ENCODE measurements at places on chromosomes 1 and 21.

DNA sequence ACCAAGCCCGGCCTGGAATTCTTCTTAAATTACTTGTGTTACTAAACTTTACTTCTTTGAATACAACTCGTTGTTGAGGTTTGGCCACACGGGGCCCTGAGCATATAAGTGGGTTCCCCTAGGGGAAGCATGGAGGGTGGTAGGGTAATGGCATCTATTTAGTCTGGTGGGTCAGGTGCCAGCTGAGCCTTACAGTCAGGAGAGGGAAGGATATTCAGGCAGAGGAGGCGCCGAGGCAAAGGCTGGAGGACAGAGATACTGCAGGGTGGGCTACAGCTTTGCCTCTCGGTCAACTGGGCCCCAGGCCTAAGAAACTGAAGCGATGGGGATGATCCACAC, 424 bp upstream of the NECAP2 start:
- no peak for DNase-seq

- DNase-seq, result no peak
These were observed 26.8 kb downstream of the GORAB start for GRCh38 chr1:170558731-170559130.

- no peak for DNase-seq
These were observed 38.8 kb downstream of the ARID1A start for GRCh38 chr1:26734501-26735058.

GRCh38 chr1:182149411-182149965, 88.0 kb upstream of the ZNF648 start:
- DNase-seq, result peak; percentile 43

DNA sequence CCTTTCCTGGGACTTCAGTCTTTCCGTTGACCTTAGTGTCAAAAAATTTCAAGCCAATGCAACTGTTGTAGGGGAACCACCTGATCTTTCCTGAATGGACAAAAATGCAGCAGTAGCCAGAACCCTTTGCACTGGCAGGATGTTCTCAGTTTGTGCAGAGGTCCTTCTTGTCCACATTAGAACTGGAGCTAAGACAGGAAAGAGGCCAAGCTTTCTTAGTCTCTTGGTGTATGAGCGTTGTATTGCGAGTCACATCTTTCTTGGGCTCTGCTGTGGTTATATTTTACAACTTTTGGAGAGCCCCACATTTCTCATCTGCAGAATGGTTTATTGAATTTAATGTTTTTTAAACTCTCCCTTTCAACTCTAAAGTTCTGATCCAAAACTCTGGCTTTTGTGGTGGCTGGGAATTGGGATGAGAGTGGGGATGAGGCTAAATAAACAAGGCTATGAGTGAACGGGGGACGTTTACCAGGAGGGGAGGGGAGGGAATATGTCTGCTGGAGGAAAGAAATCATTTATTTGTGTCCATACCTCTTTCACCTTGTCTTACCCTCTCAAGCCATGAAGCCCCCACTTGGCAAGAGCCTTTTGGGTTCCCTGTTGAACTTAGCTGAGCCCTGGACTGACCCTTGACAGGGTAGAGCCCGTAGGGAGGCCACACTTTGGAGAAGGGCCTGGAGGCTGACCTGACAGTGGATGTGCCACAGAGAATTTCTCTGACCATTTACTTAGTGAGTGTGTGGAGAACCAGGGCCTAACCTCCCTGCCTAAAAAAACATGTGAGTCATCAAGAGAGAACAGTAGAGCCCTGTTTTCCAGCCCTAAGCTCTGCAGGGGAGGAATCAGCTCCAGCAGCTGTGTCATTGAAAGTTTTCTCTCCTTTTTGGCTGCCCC, 586 bp downstream of the CHI3L2 start:
- DNase-seq, result no peak

DNA sequence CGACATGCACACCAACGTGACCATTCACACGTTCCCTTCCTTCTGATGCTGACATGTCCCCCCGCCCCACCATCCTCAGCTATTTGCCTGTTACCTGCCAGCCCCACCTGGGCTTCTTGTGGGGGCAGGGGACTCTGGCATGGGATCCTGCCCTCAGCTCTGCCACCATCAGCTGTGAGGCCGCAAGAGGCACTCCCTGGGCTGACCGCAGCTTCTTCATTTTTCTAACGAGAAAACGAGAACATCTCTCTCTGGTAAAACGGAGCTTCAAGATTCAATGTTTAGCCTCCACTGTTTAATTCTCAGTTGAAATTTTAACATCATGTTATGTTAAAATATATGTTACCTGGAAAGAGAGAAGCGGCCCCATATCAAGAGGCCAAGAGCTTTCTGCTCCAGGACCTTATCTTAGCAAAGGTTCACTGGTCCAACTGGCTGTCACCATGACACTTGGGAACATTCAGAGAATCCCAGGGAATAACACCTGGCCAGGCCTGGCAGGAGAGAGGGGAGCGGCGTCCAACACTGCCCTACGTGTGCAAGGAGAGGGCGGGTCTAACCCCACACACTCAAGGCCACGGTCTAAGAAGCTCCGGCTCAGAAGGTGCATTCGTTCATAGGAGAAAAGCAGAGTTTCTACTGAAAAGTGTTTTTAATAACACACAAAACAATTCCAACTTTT, 51.3 kb downstream of the HLCS start:
- DNase-seq, result no peak

DNA sequence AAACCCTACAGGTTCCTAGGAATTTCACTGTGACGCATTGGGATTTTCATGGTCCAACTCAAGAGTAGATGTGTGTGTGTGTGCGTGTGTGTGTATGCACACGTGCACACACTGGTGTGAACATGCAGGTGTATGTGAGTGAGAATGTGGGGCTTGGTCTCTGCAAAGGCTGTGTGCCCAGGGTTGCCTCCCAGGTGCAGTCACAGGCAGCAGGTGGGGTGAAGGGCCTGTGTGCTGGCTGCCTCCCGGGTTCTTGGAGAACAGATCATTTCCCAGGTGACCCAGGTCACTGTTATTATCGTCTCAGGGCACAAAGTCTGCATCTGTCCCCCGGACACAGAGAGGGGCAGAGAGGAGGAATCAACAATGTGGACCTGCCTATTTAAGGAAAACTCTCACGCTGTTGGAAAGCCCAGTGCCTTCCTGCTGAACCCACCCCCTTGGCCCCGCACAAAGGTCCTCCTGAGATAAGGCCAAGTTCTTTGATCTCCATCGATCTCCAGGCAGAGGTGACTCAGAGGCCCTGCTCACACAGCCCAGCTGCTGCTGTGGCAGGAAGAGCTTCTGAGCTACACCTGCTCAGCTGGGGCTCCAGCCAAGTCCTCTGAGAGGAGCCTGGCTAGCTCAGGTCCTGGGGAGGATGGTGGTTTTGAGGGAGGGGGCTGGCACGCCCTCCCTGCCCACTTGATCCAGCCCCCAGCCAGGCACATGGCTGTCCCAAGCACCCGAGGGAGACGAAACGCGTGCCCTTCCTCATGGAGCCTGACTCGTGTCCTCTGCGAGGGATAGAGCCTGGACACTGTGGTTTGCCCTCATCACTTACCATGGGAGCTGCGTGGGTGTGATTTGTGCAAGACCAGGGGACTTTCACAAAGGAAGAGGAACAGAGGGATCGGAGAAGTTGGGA, 134.0 kb upstream of the ARHGEF16 start:
- no peak for DNase-seq

- DNase-seq, result no peak
These were observed 34.9 kb downstream of the SEC16B start for GRCh38 chr1:177934927-177935326.

- no peak for DNase-seq
These were observed 11.9 kb upstream of the PAQR6 start for GRCh38 chr1:156259805-156260204.

DNA sequence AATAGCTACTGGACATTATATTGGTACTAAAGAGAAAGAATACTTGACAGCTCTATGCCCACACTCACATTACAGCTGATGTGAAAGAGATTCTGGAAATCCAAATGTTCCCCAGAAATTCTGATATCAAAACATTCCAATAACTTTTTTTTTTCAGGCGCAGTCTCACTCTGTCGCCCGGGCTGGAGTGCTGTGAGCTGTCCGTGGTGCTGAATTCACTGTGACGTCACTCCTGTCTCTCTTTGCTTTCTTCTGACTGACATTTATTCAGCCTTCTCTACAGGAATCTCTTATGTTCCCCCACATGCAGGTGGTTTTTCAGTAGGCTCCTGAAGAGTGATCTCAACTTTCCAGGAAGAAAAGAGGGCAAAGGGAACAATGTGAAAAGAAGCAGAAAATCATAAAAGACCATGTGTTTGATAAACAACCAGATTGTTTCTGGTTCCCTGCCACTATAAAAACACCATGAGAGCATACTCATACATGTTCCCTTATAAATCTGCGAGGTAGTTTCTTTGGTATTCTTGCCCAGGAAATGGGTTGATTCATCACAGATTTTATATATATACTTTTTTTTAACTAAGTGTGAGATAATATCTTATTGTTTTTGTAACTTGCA, 6.2 kb downstream of the S100A7A start:
- DNase-seq, result peak; percentile 60

DNA sequence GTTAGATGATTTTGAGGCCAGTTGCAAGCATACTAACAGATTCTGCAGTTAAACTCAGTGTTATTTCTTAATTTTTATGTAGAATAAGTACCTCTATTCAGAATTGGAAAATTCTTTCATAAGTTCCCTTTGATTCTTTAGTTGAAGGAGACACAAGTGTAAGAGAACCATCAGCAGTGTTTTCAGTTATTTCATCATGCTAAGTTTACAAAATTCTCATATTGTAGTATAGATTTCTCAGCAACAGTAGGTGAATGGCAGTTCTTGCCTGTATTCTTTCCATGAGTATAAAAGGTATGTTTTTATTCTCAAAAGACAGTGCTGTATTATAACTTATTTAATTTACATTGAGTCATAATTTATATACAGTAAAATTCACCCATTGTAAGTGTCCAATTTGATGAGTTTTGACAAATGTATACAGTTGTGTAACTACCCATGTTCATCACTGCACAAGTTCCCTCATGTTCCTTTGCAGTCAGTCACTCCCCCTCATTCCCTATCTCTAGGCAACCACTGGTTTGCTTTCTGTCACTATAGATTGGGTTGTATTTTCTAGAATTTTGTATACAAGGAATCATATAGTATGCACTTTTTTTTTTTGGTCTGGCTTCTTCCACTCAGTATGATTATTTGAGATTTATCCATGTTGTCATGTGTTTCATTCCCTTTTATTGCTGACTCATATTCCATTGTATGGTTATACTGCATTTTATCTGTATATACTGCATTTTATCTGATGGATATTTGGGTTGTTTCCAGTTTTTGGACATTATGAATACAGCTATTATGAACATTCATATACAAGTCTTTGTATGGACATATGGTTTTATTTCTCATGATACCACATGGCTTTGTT, 3.9 kb downstream of the RPS6KC1 start:
- no peak for DNase-seq

GRCh38 chr1:168691541-168691940, 37.5 kb downstream of the DPT start:
- DNase-seq, result no peak

DNA sequence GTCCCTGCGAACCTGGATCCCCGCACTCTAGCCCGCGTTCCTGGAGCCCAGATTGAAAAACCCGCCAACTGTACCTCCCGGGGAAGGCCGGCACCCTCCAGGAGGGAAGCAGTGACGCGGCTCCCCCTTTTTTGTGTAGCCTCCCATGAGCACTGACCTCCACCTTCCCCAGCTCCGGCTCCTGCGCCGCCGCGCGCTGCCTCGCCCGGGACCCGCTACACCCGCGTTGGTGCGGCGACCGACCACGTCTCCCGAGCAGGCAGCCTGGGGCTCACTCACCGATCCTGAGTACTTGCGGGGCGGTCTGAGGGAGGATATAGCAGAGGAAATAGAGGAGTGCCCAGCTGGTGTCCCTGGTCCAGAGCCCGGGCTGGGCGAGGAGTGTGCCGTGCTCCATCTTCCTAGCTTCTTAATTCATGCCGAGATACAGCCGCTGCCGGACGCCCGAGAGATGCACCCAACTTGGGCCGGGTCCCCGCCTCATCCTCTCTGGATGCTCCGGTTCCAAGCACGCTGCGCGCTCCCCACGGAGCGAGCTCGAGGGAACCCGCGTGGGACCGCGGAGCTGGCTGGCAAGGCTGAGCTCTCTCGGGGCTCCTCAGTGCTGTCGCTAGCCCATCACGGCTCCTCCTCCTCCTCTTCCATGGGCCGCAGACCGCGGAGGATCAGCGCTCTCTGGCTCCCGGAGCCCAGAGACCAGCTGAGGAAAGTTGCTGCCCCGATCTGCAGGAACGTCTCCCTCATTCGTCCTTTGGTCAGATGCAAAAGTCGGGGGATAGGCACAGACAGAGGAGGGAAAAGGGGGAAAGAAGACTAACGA, 482 bp downstream of the GRIK1 start:
- no peak for DNase-seq

DNA sequence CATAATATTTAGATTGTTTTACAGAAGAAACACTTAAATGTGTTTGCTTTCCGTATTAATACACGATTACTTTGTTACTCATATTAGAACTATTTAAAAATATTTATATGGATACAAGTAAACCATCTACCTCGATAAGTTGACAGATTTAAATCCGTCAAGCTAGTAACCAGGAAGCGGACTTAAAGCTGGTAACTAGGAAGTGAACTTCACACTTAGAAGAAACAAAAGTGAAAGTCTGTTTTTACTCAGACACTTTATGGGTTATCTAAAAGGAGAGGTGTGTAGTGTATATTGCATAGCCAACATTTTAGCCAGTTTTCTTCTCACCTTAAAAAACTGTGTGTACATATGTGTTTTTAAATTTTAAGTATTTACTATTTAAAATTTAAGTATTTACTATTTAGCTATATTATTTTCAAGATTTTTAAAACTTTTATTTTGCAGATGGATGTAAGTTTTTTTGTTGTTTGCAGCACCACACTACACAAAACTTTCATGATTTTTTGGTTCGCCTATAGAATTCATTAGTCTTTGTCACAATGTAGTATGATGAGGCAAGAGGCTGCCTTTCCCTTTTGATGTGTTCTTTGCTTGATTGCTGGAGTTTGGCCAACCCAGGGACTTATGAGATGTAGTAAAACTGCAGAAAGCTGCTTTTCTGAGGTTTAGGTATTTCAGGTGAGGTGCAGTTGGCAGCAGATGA, 2.7 kb downstream of the USP25 start:
- DNase-seq, result peak; percentile 69

DNA sequence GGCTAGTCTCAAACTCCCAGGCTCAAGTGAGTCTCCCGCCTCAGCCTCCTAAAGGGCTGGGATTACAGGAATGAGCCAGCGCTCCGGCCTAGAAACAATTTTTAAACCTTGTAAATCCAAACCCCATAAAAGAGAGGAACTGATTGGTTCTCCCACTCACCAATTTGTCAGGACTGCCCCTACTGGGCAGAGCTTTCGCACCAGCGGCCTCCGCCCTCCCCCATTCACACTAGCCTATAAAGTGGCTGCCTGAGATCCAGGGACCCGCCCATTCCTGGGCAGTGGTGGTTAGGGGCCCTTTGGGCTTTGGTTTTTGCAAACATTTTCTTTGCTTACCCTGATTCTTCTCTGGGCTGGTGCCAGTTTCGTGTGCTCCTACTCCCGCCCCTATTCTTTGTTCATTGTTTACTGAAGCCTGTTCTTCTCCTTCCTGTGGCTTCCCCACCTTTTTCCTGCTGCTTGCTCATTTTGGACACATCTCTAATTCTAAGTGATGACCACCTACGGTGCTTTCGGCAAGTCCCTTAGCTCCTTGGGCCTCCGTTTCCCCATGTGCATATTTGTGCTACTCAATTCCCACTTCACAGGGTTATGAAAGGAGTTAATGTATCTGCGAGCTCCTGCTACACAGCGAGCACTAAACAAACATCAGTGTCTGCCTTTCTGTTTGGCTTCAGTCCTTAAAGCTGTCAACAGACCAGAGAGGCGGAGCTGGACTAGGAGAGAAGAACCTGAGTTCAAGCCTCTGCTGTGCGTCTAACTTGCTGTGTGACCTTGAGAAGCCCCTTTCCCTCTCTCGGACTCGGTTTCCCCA, 39.8 kb upstream of the CLIC4 start:
- peak; percentile 51 for DNase-seq

GRCh38 chr1:33657833-33658232, 185.4 kb downstream of the ZSCAN20 start:
- no peak for DNase-seq

Data from CD4-positive, alpha-beta T cell treated with Interleukin-10 for 1 hour (primary cell).